ENCODE measurements at places on chromosomes 1 and 21.
A peak's percentile ranks its signal among the peaks of the same experiment; 100 is the strongest.

DNA sequence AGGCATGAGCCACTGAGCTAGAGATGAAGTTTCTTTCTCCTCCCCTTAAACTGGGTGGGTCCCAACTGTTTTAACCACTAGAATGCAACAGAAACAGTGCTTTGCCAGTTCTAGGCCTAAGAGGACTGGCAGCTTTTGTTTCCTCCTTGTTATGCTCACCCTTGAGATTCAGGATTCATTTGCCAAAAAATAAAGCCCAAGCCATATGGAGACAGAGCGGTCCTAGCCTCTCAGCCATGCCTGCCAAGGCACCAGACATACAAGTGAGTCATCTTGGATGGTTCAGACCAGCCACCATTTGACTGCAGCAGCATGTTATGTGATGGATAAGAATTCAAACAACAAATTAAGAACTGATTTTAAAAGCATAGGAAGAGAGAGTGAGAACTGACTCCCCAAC, 38.1 kb upstream of the STUM start:
- no peak for DNase-seq

- no peak for DNase-seq
Observed at GRCh38 chr1:47871799-47872353, 125.3 kb downstream of the TRABD2B start.

- DNase-seq: no peak
Observed at GRCh38 chr1:78280626-78281025, 210.1 kb upstream of the PTGFR start.

- no peak for DNase-seq
Observed at GRCh38 chr1:2946999-2947690, 74.1 kb upstream of the ACTRT2 start.

DNA sequence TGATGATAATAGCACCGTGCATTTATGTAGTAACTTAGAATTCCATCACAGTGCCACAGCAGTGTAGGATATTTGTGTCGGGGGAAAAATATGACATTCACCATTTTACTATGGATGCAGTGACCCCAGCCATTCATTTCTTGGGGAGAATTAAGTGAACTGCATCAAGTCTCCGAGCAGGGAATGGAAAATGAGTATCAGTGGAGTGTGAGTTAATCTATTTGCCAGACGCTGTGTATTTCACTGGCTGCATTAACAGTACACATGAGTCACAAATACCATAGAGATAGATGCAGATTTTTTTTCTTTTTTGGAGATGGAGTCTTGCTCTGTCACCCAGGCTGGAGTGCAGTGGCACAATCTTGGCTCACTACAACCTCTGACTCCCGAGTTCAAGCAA, 33.8 kb upstream of the SLC45A1 start:
- DNase-seq: no peak

DNA sequence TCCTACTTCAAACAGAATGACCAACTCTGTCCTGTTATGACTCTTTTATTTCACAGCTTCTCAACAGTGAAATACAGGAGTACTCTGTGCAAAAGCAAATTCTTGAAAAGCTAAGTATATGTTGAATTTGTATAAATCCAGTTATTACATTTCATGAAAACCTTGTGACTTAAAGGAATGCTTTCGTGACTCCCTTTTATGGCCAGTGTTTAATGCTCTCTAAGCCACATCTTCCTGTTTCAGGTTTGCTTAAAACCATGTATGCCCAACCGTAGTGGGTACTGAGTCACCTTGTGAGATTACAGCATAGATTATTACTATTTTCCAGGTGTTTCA, 40.2 kb upstream of the KIF1B start:
- no peak for DNase-seq

DNA sequence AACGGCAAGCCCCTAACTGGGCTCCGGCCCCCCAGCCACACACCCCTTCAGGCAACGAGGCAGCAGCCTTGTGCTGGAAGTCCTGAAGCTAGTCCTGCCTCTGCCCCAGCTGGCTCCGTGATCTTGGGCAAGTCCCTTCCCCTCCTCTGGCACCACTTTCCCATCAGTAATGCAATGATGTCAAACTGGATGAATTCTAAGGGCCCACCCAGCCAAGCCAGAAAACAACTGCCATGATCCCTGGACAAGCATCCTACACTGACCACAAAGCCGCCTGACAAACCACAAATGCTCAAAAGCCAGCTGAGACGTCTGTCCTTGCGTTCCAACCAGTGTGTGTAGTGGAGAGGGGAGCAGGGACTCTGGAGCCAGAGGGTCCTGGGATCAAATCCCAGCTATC, 26.8 kb downstream of the IFFO2 start:
- no peak for DNase-seq

- no peak for DNase-seq
Observed at GRCh38 chr1:199020051-199020450, 381.2 kb downstream of the PTPRC start.

GRCh38 chr1:193190096-193190744, 3.8 kb upstream of the B3GALT2 start:
- no peak for DNase-seq

- no peak for DNase-seq
Observed at GRCh38 chr1:69791311-69791710, 223.6 kb downstream of the LRRC7 start.

- DNase-seq: no peak
Observed at GRCh38 chr1:213326281-213327016, 275.4 kb downstream of the RPS6KC1 start.

DNA sequence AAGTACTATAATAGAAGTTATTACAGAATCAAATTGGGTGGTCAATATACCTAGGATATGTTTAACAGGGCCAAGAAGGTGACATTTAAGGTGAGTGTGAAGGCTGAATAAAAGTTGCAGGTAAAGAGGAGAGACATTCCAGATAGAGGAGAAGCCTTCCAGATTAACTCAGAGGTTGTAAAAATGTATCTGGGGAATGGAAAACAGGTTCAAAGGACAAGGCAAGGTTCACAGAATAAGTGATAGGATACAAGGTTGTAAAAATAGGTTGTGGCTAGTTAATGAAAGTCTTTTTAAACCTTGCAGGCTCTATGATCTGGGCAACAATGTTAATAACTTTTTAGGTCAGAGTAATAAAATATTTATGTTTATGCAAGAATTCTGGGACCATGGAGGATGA, 40.2 kb downstream of the FUBP1 start:
- DNase-seq: no peak

DNA sequence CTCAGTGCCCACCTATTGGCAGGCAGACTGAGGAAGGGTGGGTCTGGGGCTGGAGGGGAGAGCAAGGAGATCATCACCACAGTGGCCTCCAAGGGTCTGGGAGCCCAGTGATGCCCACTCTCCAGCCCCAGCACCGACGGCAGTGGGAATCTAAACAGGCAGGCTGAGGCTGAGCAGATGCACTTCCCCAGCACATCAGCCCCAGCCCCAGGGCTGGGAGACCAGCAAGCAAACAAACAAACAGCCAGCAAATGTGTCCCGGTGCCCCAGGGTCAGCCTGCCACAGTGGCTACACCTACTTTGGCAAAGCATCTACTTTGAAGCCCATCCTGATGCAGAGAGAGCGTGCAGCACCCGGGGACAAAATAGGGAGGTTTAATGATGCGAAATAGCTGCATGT, 216.3 kb upstream of the ZC3H12A start:
- DNase-seq: no peak

DNA sequence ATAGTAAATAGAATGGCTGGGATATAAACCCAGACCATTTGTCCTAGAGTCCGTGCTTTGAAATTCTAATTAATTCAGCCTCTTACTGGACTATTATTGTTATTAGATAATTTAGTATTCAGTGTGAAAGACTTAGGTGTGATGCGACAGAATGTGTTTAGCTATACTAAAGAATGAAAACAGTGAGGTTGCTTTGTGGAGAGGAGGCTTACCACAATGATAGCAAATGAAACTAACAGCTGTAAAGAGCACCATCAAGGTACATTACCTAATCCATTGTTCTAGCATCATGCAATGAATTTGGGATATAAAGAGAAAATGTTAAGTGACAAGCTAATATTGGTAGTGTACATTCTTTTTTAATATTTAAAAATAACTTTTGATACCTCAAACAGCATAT, 911.1 kb downstream of the KCNT2 start:
- DNase-seq: no peak

DNA sequence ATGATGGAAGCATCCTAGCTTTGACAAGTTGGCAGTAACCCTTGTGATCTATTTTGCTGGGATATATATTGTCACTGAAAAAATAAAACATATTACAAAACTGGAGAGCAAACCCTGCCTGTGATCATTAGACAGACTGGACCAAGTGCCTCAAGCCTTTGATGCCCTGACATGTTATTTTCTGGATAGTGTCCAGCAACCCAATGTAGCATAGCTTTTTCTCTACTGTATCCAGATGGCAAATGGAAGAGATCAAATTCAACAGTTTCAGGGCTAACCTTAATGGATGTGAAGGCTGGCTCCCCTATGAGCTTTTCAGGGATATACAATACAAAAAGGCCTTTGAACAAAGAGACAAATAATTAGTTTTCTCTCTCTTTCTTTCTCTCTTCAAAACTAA, 25.1 kb downstream of the WARS2 start:
- no peak for DNase-seq

DNA sequence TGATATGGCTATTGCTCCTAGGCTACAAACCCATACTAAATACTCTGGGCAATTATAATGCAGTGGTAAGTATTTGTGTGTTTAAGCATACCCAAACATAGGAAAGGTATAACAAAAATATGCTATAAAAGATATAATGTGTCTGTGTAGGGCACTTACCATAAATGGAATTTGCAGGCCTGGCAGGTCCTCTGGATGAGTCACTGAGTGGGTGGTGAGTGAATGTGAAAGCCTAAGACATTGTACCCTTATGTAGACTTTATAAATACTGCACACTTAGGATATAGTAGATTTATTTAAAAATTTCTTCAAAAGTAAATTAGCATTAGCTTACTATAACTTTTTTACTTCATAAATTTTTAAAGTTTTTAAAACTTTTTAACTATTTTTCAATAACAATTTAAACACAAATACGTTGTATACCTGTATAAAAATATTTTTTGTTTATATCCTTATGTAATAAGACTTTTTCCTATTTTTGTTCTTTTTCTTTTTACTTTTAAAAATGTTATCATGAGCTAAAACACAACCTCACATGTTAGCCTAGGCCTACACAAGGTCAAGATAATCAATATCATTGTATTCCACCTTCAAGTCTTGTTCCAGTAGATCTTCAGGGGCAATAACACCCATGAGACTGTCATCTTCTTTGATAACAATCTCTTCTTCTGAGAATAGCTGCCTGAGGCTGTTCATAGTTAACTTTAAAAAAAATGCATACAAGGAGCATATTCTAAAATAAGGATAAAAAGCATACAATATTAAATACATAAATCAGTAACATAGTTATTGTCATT, 306.3 kb upstream of the RGS18 start:
- no peak for DNase-seq

DNA sequence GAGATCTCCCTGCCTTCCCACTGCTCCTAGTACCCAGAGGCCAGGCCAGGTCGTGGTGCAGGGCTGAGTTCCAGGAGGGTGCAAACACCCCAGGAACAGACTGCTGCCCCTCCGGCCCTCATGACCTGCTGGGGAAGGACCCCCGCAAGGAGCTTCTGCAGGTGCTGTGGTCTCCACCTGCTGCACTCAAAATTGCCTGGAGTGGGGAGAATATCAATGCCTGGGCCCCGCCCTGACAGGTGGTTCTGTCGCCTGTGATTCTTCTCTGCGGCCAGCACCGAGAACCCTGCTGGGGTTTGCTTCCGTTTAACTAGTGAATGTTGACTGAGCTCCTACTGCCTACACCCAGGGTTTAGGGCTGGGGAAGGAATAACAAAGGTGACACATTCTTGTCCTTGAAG, 2.1 kb upstream of the TFF3 start:
- no peak for DNase-seq

- peak; percentile 37 for DNase-seq
Observed at GRCh38 chr21:41953831-41954653, at the start of gene C2CD2. Gene C2CD2, minus strand, starts transcription at chr21:41954018. Its CDS starts 370 bp downstream, at chr21:41953648.

DNA sequence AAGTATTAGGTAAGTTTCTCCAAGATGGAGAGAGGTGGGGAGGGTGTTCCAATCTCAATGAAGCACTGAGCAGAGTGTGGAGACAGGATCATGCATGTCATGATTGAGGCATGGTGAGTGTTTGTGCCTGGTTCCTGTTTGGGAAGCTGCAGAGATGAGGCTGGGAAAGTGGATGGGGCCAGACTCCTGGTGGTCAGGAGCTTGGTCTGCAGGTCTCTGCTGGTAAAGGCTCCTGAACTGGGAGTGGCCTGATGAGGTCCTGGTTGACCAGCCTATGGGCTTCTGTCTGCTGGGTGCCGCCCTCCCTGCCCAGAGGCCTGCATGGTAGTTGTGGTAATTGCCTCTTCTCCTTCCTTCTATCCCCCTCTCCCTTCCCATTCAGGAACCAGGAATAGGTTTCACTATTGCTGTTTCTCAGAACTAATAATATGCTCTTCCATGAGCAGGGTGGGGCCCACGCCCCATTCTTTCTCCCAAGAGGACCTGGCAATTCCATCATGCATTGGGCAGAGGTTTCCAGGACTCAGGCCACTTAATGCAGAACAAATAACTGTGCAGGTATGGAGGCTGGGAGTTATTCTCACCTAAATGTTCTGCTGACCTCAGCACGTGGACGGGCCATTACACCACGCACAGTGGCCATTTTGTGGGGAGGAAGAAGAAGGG, 24.5 kb downstream of the PROK1 start:
- no peak for DNase-seq

GRCh38 chr21:33780631-33781030, 135.0 kb downstream of the ATP5PO start:
- DNase-seq: no peak

DNA sequence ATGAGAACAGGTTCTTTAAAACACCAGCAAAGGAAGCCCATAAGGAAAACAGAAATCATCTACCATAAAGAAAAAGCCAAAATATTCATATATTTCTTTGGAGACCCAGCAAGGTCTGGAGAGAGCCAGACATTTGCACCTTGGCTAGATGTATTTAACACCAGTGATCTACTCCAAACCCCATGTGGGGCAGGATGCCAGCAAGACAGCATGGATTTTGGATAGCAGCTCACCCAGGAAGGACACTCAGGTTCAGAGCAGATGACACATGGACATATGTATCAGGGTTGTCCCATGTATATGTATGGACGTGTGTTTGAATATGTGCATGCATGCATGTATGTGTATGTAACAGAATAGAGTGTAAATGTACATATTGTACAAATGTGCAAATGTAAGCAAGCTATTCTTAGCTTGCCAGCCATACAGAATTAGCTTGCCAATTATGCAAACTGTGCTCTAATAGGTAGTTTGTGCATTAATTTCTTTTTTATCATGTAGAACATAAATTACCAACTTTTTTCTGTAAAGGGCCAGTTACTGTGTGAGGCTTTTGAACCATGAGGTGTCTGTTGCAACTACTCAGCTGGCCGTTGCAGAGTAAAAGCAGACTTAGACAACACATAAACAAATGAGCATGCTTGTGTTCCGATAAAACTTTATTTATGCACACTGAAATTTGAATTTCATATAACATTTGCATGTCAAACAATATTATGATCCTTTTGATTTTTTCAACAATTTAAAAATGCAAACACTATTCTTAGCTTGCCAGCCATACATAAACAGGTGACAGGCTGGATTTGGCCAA, 73.5 kb upstream of the KAZN start:
- no peak for DNase-seq

Data from activated naive CD4-positive, alpha-beta T cell treated with anti-CD3 and anti-CD28 coated beads, Interleukin-2, amount 50 U/mL, for 16 hours (primary cell).